Stimulated activated CD4-positive, alpha-beta T cell treated with anti-CD3 and anti-CD28 coated beads, TNF-alpha, amount 100 ng/mL, for 1 hour (primary cell): ENCODE measurements at places on chromosomes 4 and X.

DNA sequence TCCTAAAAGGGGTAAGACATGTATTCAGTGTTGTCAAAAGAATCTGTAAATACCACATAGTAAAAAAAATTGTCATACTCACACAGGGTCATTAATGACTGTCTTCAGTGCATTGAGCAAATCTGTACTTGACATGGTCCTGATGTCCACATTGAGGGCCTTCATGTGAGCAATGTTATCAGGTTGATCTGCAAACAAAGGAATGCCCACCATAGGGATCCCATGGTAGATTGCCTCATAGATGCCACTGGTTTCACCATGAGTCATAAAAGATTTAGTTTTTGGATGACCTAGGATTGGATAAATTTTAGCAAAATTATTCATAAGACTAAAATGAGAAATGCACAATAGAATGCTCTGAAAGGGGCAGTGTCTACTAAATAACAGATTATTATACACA, 38.1 kb upstream of the UGT2B15 start:
- DNase-seq, result no peak

- DNase-seq, result no peak
Observed at GRCh38 chr4:54741202-54741601, 83.4 kb downstream of the KIT start.

DNA sequence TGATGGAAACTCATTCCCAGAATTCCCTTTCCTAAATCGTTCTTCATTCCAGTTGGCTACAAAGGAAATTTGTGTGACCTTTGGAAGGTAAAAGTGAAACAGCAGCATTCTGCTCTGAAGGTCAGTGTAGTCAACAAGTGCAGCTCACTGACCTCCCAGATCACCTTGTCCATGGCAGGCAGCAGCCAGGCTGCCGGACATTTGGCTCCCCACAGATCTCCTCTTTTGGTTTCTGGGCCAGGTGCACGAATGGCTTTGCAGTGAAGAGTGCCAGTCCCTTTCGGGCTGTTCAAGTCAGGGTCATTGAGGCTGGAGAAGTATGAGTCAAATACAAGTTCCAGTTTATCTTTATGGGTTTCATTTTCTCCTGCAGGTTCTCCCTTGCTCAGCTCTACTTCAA, 14.3 kb downstream of the GPRIN3 start:
- DNase-seq, result no peak

DNA sequence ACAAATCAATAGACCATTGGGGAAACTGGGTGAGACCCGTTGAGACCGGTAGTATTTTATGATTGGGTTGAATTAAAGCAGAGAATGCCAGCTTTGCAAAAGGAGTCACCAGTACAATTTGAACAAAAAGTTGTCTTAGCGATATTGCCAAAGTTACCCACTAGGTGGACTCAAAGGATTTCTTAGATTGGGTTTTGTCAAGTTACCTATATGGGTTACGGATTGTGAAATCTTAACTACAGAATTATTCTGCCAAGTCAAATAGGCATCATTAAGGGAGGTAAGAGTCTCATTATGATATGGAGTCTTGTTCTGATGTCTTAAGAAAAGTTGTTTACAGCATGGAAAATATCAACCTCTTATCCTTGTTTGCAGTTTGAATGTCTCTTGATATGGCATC, 15.0 kb upstream of the CT47A1 start:
- DNase-seq, result no peak

GRCh38 chr4:168723569-168723968, 226.7 kb downstream of the PALLD start:
- no peak for DNase-seq

DNA sequence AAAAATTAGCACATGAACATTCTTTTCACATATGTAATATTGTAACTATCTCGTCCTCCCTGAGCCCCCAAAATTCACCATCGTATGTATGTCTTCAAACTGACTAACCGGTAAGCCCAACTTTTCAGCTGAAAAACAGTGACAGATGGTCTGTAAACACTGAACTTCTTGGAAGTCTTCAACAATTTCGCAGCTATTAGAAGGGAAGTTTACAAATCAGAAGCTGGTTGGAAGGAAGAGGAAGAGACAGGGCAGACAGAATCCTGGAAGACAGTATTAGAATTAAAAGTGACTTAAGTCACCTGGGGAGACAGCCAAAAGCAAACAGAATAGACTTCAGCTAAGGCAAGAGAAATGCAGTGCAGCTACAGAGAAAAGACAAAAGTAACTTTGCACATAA, 858.4 kb downstream of the ADGRL3 start:
- DNase-seq, result no peak

DNA sequence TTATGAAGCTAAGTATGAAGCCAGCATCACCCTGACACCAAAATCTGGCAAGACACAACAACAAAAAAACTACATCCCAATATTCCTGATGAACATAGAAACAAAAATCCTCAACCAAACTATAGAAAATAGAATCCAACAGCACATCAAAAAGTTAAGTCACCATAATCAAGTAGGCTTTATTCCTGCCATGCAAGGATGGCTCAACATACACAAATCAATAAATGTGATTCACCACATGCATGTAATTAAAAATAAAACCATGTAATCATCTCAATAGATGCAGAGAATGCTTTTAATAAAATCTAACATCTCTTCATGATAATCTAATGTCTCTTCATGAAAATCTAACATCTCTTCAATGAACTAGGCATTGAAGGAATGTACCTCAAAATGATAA, 249.4 kb upstream of the GK2 start:
- no peak for DNase-seq

GRCh38 chrX:41559235-41560052, 112.3 kb downstream of the NYX start:
- DNase-seq, result no peak

DNA sequence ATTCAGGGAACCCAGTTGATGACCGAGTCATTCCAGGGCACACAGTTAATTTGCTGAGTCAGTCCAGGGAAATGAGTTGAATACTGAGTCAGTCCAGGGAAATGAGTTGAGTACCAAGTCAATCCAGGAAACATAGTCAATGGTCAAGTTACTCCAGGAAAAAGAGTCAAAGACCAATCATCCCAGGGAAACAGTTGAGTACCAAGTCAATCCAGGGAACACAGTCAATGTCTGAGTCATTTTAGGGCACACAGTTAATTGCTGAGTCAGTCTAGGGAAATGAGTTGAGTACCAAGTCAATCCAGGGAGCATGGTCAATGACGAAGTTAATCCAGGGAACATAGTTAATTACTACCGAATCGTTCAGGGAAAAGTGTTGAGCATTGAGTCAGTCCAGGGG, 754.4 kb downstream of the NLGN4X start:
- DNase-seq, result no peak

GRCh38 chrX:111687305-111687704, 6.3 kb downstream of the ALG13 start:
- no peak for DNase-seq

DNA sequence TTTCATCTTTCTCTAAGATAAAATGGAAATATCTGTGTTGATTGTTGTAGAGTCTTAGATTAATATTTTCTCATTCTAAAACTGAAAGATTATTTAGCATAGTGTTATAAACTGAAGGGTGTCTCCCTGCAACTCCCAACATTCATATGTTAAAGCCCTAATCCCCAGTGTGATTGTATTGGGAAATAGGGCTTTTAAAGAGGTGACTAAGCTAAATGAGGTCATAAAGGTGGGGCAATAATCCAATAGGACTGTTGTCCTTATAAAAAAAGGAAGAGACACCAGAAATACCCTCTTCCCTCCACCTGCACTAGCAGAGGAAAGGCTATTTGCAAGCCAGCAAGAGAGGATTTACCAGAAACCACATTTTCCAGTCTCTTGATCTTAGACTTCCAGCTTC, 1626.4 kb downstream of the C4orf33 start:
- DNase-seq, result no peak

DNA sequence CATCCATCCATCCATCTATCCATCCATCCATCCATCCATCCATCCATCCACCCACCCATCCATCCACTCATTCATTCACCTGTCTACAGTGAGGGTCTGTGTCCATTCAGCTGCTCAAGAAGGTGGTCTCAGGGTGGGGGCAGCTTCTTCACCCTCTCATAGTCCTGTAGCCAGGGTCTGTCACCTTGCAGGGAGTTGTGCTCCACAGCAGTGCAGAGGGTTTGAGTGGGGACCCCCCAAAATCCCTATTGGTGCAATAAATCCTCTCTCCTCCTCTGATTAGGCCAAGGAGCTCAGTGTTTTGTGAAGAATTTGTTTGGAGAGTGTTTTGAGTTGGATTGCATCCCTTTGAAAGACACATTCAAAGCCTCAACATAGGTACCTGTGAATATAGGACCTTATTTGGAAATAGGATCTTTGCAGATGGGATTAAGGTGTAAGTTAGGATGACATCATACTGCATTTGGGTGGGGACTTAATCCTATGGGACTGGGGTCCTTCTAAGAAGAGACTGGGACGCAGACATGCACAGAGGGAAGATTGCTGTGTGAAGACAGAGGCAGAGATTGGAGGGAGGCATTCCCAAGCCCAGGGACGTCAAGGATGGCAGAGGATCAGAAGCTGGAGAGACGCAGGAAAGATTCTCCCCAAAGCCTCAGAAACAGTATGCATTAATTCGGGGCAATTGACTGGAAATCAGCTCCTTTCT, 12.0 kb downstream of the P2RY8 start:
- no peak for DNase-seq

DNA sequence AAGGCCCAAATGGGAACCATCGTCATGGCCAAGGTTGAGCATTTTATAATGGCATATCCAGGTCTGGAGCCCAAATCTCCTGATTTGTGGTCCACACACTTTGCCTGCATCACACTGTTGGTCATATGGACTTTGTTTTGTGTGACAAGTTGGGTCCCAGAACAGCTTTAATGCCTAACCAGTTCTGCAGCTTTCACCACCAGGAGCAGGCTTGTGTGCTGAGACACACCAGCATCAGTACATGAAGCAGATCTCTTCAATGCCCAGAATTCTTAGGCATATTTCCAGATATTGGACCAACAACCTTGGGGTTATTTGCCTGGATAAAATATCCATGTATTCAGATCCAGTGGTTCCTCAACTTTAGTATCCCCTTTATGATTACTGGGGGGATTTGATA, 371.3 kb downstream of the FBXW7 start:
- no peak for DNase-seq

DNA sequence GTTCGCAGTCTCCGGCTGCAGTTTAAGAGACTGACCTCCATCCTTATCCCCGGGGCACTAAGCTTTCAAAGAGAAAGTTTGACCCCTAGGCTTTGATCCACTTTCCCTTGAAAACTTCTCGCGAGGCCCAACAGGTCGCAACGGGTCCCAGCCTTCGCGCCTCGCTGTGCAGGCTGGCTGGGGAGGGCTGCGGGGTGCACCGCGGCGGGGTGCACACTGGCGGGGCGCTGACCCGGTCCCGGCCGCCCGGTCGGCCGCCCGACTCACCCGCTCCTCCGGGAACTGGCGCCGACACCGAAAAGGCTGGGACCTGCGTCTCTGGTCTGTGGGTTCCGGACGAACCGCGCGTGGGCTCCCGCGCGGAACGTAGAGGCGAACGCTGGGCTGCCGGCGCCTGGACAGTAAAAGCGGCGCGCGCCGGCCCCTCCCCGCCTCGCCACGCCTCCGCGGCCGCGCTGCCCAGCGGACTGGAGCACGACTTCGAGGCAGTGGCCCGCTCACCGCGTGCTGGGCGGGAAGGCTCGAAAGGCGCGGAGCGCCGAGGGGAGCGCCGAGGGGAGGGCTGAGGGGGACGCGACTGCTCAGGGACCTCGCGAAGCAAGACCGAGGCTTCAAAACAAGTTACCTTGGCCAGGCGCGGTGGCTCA, at the start of gene TAF7L:
Gene TAF7L, minus strand, starts transcription at position 378 of the 647 bp plus-strand sequence. CDS start 3,791 bp downstream, outside the sequence.
- no peak for DNase-seq

- no peak for DNase-seq
Observed at GRCh38 chr4:184588893-184589292, 60.4 kb downstream of the CASP3 start.

- DNase-seq, result no peak
Observed at GRCh38 chr4:39502019-39502663, 25.1 kb downstream of the UGDH start.

DNA sequence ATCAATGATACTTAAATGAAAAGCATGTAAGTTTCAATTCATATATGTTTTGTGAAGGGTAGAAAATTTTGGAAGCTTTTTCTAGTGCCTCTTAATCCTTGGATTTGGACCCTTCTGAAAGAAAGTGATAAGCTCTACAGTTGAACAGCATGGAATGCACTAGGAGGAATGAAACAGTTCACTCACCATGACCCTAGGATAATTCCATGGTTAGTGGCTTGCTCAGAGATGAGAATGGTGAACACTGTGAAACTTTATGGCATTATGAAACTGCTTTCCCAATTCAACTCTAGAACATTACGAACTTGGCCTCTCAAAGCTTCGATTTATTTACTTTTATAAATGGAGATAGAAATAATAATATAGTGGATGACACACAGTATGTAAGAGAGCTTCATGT, 88.9 kb upstream of the FAT4 start:
- DNase-seq, result no peak

DNA sequence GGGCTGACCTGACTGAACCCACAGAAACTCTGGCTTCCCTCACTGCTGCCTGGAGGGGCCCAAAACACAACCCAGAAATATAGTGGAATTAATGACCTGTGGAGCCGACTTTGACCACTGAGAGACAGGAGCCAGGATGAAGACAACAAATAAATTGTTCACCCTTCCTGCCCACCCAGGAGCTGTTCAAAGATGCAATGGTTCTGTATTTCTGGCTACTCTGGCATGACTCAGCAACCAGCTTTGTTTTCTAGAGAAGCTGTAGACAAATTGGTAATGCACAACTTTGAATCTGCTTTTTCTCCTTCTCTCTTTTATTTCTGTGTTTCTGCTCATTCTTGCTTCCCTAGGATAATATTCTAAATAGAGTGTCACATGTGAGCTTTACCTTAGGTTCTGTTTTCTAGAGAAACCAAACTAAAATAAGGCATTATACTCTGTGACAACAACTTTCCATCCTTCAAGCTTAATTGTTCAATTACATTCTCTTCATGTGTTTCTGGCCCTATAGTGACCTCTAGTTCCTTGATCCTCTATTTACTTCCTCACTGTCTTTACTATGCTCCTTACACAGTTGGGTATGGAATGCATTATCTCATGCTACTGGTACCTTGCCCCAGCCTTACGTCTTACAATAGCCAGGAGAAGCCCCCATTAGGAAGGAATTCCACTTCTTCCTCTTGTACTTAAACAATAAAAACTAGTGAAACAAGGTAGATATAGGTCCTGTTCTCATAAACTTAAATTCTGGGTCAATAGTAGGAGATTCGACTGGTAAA, 6.5 kb upstream of the PRKG2 start:
- no peak for DNase-seq

- no peak for DNase-seq
Observed at GRCh38 chrX:97039363-97040029, 155.8 kb downstream of the RPA4 start.

DNA sequence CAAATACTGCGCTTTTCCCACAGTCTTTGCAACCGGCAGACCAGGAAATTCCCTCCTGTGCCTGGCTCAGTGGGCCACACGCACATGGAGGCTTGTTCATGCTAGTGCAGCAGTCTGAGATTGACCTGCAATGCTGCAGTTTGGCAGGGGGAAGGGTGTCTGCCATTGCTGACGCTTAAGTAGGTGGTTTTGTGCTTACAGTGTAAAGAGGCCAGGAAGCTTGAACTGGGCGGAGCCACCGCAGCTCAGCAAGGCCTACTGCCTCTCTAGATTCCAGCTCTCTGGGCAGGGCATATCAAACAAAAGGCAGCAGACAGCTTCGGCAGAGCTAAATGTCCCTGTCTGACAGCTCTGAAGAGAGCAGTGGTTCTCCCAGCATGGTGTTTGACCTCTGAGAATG, 390.5 kb upstream of the TECRL start:
- no peak for DNase-seq

- no peak for DNase-seq
Observed at GRCh38 chr4:105568584-105568983, 16.2 kb downstream of the ARHGEF38 start.

GRCh38 chrX:9604908-9605306, 140.0 kb downstream of the TBL1X start:
- no peak for DNase-seq
